ENCODE measurements at places on chromosomes 11 and 22. TPM values are rescaled to one million over a fixed set of nuclear protein-coding genes. Genes with fewer than 3 reads are reported as not detected.

DNA sequence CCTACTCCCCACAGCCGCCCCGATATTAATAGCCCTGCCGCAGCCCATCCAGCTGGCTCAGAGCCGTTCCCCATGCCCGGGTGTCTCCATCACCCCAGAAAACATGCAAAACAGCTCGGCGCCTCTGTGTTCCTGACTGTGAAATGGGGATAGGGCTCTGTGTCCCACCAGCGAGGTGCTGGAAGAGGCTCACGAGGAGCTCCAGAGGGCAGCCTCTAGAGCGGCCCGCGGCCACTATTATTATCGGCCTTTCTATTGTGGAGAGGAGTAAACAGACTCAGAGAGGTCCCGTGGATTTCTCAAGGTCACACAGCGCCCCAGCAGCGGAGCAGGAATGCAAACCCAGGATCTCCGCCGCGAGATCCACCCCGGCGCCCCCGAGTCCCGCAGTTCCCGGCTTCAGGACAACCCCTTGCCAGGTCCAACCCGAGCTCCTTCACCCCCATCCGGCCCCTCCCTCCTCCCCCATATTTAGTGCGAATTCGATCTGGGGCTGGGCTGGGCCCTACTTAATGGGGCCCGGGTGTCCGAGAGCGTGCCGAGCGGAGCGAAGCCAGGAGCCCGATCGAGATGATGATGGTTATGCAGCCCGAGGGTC lies at the start of gene ACTN3:
Gene ACTN3, plus strand, starts transcription at position 536 of the 598 bp plus-strand sequence. Its CDS starts 35 bp downstream, at position 571.
- DNase-seq, result no peak

Gene MICAL3
- 17.3 TPM for total RNA-seq

Gene CWC15
- 56.5 TPM for total RNA-seq

Gene KRTAP5-11
- not detected for total RNA-seq

DNA sequence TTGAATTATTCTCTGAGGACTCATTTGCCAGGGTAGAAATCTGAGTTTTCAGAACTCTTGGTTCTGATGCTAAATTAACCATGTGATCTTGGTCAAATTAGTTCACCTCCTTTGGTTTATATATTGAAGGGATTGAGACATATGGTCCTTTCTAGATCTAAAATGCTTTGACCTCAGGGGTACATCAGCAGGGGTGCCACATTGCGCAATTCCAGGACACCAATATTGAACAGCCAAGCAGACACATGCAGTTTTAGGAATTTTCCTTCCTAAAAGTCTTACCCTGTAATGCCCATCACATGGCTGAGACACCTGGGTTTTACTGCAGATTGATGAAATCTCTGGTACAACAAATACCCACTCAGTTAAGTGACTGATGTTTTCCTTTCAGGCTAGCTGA lies 254.4 kb upstream of the NCAM1 start:
- no peak for DNase-seq
